Stimulated activated CD4-positive, alpha-beta T cell treated with anti-CD3 and anti-CD28 coated beads, Interleukin-4, amount 100 ng/mL, for 48 hours (primary cell): ENCODE measurements at places on chromosomes 5 and 9.

DNA sequence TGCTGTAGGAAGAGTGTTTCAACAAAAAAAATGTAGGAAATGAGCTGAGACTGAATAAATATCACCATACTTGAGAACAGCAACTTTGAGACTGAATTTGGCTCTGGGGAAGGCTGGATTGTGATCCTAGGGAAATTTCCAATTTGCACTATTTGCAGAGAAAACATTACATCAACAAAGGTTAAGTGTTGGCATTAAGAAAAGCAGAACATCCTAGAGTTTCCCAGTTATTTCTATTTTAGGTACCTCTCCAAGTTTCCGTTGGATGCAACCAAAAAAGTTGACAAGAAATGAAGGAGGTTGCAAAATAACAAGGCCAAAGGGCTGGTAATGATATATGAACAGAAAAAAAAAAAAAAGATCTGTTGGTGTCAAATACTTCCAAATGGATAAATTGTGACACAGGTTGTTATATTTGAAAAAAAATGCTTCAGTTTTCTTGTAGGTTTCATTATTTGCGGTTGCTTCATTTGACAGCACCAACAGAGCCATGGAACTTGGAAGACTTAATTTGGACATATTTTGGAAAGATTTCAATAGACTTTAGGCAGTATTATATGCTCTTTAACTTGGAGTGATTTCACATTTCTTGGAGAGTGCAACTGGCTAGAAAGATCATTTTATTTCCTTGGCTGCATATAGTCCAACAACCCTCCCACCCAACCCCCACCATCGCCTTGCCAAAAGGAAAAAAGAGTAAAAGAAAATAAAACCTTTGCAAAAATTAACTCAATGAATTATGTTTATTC lies 230.8 kb downstream of the ZNF608 start:
- no peak for DNase-seq

GRCh38 chr9:34634551-34635248 lies 2.9 kb downstream of the SIGMAR1 start:
- DNase-seq, result no peak

DNA sequence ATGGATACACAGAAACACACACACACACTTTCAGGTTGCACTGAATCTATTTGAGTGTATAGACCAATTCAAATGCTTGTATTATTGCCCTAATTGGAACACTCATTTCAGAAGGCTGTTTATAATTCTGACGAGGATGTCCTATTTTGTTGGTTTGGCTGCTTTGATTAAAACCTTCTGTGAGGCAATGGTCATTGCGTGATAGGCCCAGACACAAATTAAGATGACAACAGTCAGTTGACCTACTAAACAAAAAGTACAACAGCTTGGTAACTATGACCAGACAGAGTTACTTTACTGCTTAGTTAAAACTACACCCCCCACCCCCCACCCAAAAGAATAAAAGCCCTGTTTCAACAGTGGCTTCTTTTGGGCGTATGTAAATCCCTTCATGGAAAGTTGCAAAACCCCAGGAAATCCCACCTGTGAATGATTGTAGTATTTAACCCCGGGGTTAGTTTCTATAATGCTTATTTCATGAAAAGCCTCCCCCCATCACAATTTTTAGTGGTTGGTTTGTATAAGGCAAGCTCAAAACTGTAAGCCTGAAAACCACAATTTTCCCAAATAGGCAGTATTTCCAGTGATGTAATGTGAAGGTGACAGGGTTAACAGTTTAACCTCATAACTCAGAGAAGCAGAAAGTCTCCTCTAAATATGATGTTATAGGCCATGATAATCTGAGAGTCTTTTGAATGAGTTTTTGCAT lies 340.8 kb downstream of the FGF10 start:
- no peak for DNase-seq

DNA sequence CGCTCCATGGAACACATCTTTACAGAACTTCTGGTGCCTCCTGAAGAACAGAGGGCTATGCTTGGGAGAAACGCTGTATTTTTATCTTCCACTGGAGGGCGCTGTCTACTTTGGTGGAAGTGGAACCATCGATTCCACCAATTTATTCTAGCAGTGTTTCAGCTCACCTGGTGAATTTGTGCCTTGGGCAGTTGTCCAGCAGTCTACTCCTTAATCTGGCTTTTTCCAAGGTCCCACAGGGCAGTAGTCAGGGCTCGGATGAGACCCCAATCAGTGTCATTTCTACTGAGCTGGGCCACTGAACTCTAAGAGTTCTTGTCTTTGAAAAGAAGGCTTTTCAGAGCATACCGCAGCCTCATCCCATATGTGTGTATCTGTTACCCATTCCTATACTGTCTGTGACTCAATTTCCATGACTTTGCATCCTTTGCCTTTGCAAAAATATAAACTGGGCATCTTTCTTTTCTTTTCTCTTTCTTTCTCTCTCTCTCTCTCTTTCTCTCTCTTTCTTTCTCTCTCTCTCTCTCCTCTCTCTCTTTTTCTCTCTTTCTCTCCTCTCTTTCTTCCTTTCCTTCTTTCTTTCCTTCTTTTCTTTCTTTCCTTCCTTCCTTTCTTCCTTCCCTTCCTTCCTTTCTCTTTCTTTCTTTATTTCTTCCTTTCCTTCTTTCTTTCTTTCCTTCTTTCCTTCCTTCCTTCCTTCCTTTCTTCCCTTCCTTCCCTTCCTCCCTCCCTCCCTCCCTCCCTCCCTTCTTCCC lies 138.4 kb upstream of the ZNF618 start:
- peak; percentile 4 for DNase-seq

DNA sequence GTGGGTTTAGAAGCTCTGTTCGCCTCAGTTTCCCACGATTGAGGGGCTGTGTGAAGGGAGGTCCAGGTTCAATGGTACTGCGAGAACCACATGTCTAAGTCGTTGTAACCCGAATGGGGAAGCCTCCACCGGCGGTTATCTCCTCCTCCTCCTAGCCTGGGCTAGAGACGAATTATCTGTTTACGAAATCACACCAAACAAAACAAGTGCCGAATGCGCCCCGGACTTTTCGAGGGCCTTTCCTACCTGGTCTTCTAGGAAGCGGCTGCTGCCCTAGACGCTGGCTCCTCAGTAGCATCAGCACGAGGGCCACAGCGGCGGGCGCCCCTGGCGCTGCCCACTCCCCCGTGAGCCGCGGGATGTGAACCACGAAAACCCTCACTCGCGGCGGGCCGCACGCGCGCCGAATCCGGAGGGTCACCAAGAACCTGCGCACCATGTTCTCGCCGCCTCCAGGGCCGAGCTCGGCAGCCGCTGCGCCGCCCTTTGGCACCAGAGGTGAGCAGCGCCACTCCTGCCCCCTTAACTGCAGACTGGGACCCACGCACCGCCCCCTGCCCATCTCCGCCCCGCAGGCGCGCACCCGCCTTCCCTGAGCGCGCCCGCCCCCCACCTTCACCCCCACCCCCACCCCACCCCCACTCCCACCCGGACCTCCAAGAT lies at the start of gene CDKN2A:
Gene CDKN2A (minus strand): TSS at position 500 of the 663 bp plus-strand sequence.
- DNase-seq, result peak; percentile 31

DNA sequence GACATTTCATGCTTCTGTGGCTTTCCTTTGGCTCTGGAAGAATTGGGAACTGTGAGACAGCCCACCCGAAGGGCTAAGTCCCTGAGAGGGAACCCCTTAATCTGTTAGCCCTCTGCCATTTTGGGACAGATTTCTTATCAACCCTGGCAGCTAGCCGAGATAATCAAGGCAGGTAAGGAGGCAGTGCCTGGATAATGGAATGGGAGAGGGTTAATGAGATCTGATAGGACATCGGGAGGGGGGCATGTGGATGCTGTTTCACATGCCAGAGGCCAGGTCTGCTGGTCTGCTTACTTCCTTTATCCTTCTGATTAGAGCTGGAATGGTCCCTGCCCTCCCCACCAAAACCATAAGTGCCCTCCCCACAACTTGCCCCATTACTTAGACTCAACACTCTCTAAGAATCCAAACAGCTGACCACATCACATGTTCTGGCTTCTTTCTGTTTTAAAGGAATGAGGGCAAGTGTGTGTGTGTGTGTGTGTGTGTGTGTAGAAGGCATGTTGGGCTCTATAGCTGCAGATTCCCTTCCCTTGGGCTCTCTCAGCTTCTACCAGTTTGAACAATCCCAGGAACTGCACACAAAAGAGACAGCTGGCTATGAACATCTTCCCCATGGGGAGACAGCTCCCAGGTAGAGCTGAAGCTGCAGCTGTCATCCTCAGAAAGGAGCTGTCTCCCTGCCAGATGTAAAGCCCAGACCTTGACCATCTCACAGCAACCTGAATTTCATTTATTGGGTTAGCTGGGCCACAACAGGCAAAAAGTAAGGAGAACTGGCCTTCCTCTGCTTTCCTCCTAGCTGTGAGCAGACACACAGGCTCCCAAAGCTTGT lies 221.3 kb downstream of the PIK3R1 start:
- DNase-seq, result no peak

DNA sequence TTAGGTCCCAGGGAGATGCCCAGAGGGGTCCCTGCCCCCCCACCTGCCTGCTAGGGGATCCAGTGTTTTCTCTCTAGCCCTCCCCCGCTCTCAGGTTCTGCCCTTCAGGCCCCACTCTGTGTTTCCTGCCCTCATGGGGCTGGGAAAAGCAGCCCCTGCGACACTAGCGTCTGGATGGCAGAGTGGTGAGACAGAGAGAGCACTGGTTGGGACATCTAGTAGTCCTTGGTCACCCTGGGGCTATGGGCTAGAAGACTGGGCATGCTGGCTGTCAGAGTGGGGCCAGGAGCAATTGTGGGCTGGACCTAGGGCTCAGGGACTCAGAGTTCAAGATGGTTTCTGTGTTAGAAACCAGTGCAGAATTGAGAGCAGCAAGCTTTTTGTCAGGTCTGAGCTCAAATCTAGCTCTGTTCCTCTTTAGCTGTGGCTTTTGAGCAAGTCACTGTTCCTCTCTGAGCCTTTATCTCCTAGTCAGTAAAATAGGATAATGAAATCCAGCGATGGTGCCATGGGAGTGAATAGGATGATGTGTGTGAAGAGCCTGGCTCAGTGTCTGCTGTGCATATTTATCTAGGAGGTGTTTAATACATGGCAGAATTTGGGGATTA lies 39.0 kb downstream of the RGS3 start:
- no peak for DNase-seq

GRCh38 chr5:71864730-71865601 lies 145.9 kb downstream of the CARTPT start:
- DNase-seq, result no peak

DNA sequence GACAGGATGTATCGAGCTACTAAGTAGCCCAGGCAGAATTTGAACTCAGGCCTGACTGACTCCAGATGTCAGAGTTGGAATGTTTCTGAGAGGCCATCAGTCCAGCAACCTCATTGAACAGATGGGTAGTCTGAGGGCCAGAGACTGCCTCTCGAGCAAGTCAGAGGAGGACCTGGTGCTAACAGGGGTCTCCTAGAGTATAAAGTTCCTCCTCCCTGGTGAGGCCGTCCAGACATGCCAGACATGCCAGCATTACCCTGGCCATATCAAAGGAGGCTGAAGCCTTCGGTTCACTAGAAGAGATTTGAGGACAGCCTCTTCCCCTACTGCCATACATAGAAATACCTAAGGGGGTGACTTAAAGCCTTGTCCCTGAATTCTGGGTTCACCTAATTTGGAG lies 81.2 kb downstream of the ZNF618 start:
- DNase-seq, result no peak

- DNase-seq, result no peak
Observed at GRCh38 chr9:109168170-109168569, 1.1 kb upstream of the FRRS1L start.

GRCh38 chr5:79136618-79137017 lies 25.0 kb downstream of the BHMT start:
- DNase-seq, result no peak

GRCh38 chr9:124311283-124311682 lies 53.5 kb downstream of the NEK6 start:
- no peak for DNase-seq

DNA sequence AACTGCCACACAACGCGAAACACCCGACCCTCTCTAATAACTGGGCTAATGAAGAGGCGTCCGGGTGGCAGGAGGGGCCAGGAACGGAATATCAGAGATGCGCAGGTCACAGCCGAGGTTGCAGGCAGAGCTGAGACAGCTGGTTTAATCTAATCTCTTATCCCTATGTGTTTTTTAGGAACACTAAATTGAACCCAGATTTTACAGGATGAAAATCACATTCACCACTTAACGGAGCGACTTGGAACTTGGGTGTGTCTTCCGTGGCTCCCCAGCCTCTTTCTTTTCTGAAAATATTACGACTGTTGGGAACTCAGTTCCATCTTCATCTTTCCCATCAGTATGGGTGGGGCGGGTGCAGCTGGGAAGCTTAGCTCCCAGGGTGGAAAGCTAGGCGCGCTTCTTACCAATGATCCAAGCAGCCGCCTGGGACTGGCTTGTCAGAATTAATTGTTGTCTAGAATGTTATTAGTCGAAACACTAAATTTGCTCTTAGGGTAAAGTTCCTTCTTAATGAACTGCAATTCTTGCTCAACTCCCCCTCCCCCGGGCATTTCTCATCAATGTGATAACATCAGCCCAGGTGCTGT lies 92.5 kb downstream of the IRX2 start:
- DNase-seq, result no peak

DNA sequence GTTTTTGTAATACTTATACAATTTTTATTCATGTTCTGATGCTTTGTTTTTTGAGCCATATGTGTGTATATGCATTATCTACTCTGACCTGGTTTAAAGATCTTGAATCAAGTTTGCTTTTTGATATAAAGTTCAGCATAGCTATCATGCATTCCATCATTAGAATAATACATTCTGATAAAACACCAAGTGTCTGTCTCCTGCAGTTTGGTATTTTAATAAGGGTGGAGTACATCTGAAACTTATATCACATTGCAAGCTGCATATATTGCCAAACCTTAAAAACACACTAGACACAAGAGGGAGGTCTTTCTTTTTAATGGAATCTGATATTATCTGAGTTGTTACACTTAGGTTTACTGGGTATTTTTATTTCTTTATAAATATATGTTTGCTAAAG lies 102.8 kb upstream of the ADAMTSL1 start:
- no peak for DNase-seq

DNA sequence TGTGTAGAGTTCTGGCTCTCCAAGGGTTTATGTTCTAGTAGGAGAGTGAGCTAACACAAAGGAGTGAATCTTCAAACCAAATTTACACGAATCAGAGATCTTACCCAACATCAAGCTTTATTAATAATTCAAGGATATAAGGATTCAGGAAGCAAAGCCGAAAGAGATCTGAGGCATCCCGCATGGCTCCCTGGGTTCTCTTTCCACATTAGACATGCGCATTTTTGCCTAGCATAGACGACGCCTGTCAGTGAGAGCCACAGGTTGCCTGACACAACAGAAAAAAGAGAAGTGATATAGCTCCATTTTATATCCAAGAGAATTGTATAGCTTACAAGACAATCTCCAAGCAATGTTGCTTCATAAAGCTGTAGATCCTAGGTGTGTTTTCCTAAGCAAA lies 52.6 kb downstream of the ESM1 start:
- DNase-seq, result no peak

GRCh38 chr9:122039234-122039633 lies 53.9 kb downstream of the TTLL11 start:
- no peak for DNase-seq

GRCh38 chr9:346111-346571 lies 131.5 kb downstream of the DOCK8 start:
- DNase-seq, result no peak

DNA sequence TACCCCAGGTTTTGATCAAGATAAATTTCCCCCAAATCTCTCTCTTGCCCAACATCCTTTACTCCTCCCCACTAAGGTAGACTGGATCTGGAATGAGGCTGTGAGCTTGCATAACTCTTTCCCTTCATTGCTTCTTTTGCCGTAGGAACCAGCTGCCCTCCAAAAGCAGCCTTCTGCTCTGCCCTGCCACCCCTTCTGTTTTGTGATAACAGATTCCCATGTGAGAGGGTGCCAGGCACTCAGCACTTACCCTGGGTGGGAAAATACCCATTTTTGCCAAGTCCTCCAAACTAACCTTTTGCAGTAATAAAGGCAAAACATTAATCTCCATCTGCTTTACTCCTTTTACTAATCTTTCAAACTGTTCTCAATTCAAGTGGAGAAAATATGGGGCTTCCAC lies 182.6 kb downstream of the ASTN2 start:
- no peak for DNase-seq
